ENCODE measurements at places on chromosomes 5 and 9.

DNA sequence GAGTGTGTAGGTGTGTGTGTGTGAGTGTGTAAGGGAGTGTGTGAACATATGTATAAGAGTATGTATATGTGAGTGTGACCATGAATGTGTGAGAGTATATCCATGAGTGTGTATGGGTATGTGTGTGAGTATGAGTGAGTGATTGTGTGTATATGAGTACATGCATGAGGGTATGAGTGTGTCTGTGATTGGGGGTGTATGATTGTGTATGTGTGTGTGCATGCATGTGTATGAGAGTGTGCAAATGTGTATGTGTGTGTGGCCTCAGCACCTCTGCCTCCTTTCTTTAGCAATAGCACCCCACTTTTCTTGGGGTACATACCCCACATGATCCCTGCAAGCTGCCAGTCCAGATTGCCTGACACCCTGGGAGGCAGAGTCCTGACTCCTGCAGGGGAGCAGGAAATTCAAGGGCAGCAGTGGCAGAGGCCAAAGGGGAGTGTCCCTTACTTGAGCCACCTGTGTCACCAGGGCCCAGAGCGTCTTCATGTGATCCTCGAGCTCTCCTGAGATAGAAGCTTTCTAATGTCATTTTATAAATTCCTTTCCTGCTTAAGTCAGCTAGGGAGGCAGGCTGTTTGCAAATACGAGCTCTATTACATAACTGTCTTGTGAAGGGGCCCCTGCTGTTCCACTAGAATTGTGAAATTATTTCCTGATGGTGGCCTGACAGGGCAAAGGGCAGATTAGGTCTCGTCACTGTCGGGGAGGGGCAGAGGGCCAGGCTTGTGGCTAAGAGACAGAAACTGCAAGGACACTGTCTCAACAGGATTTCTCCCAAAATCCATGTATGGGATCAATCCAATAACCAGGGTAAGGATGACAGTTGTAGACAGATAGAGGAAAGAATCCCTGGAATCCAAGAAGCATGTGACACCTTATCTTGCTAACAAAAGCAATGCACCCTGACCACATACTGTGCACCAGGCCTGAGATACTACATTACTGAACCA is 389.1 kb downstream of the GADD45G start:
- no peak for DNase-seq

- DNase-seq = no peak
Measured at GRCh38 chr5:16994565-16994964, 58.5 kb upstream of the MYO10 start.

GRCh38 chr9:132647355-132647754 is 22.4 kb downstream of the DDX31 start:
- DNase-seq = peak; percentile 86

DNA sequence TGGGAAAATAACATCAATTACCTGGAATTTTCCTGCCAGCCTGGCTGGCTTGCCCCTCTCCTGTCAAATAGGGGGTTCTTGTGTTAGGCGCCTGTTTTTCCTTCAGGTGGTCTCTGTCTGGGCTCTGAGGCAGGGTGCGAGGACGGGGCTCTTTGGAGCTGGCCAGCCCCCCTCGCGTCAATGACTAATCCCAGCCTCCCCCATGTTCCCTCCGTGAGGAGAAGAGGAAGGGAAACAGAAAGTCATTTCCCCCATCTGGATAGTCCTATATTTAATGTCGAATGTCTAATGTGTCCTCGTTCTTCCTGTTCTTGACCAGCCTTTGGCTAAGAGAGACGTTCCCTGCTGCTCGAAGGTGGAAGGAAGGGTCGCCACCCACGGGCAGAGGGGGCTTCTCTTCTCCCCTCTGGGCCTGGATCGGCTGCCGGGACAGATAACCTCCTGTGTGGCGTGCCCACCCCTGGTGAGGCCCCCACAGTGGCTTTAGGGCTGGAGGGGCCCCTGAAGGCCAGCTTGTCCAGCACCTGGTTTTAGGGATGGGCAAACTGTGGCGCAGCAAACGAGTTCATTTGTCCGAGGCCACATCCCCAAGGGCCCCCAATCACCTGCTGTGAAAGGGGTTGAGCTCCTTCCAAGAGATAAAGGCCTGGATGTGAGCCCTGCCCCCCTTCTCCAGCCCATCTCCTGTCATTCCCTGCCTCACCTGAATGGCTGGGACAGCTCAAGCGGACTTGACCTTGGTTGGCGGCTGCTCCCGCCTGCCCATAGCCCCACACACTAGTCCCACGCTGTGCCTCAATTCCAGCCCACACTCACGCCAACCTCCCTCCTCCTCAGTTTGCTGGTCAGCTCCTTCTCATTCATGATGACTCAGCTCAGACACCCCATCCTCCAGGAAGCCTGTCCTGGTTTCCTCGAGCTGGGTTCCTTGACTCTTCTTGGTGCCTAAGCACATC is 35.9 kb upstream of the UNC5A start:
- DNase-seq = peak; percentile 41

DNA sequence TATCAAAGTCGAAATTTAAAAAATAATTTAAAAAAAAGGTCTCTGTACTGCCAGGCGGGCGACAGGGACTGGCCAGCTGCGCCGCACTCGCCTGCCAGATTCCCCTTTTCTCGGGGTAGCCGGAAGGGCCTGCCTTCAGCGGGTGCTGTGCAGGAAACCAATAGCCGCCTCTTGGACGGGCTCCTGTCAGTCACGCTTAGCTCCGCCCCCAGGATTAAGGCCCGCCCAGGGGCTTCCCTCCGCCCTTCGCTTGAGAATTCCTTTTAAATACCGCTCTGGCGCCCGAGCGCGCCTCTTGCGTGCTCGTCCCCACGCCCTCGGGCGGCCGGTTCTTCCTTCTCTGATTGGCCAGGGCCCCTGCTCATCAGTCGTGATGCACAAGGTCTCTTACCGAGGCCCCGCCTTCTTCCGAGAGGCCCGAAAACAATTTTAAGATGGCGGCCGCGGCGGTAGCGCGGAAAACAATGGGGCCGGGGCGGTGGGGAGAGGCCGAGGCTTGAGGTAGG is at the start of gene MAML1:
MAML1 (plus strand) TSS at position 411 of the 506 bp plus-strand sequence. CDS start 291 bp downstream, outside the sequence.
- peak; percentile 100 for DNase-seq

DNA sequence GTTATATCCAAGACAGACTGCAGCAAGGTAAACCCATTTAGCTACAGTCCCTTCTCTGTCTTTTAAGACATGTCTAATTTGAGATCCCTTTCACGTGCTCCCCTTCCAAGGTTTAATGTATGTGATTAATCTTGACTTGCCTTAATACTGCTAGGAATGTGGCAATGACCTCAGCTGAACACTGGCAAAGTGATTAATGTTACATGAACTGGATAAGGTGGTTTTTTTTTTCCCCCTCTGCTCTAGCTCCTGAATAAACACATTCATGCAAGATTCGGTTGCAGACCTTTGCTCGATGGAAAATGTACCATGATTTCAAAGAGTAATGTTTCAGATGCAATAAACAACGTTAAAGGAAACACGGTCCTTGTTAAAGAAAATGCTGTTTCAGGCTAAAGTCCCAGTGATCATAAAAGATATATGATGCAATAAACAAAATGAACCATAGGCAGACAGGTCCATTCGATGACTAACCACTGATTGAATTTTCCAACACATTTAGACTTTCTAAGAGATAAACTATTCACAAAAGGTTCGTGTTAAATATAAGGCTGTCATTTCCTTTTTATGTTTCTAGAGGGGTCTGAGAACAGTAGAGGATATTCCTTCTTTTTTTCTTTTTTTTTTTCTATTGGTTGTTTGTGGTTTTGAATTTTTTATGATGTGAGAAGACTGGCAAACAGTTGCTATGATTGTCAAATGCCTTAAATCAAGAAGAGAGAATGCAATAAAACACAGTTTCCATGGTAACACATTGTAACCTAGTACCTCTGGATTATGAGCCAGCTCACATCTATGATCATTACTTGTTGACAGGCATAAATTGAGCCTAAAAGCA is 44.7 kb upstream of the ZNF608 start:
- no peak for DNase-seq

GRCh38 chr5:50300878-50301277 is 140.2 kb downstream of the EMB start:
- DNase-seq = no peak

- DNase-seq = no peak
Measured at GRCh38 chr5:118698774-118699173, 289.6 kb downstream of the DTWD2 start.

DNA sequence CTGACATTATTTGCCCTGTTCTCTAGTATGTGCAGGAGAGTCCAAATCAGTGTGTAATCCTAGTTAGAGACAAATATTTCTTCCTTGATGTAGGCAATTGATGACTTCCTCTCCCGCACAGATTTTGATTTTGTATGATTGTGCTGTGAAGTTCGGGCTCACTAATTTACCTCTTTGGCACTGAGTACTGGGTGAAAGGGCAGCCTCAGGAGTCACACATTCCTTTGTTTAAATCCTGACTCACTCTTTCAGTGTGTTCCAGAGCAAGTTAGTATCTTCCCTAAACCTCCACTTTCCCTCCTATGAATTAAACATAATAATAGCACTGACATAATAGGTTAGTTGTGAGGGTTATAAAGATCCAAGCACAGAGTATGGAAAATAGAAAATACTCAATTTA is 269.7 kb downstream of the ISL1 start:
- DNase-seq = peak; percentile 46

DNA sequence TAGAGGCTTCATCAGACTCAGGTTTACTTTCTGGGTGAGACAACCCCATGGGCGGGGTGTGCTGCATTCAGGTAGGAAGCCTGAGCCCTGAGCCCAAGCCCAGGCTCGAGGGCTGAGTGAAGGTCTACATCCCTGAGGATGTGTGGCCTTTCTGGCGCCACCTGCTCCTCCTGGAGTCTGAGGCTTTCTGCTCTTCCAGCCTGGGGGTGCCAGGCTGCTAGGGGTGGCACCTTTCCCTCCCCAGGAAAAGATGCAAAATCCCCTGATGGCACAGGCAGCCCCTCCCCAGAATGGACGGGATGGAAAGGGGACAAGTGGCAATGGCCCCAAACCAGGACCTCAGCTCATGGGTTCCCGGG is 44.4 kb upstream of the PRRC2B start:
- no peak for DNase-seq

GRCh38 chr5:9766581-9766980 is 136.4 kb upstream of the TAS2R1 start:
- no peak for DNase-seq

- DNase-seq = no peak
Measured at GRCh38 chr5:160543395-160543794, 121.7 kb downstream of the PTTG1 start.

GRCh38 chr9:131276094-131276888 is at the start of gene FAM78A:
Gene FAM78A (minus strand): TSS chr9:131276510. CDS start chr9:131276179, 331 bp downstream.
- DNase-seq = no peak

- DNase-seq = no peak
Measured at GRCh38 chr5:91170266-91170665, 212.9 kb downstream of the ARRDC3 start.

DNA sequence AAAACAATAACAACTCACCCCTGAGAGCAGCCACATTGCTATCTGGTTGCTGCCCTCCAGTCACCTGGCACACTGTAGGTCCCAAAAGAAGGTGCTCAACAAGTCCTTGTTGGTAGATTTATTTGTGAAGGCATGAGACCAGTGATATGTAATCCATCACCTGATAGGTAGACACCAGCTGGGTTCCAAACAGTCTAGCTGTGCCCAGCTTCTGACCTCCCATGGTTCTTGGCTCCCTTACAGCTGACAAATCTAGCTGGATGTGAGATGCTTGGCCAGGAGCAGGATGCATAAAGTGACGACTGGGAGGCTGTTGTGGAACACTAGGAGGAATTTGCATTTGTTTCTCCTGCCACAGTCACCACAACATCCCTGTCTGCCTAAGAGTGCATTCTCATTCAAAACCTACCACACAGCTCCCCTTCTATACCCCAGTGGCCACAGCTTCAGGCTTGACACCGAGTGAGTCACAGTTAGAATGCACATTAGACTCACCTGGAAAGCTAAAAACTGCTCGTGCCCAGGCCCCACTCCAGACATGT is 7.8 kb upstream of the VLDLR start:
- DNase-seq = no peak

GRCh38 chr9:20557890-20558565 is 64.3 kb downstream of the MLLT3 start:
- no peak for DNase-seq

GRCh38 chr5:97070234-97070633 is 72.2 kb downstream of the LIX1 start:
- DNase-seq = no peak

Measured in SJSA1 (cell line).